ENCODE measurements at places on chromosomes 5 and 9.

DNA sequence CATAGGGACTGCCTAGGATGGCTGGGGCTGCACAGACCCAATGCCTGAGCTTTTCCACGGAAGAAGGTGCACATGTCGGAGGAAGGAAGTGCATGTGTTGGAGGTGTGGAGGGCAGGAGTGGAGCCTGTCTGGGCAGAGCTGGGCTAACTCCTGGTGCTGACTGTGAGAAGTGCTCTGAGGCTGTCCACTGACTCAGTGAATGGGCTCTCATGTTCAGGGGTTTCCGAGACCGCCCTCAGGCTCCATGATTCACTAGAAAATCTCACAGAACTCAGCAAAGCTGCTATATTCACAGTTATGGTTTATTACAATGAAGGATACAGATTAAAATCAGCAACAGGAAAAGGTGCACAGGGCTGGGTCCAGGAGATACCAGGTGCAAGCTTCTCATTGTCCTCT is 37.2 kb downstream of the NTNG2 start:
- DNase-seq: no peak

DNA sequence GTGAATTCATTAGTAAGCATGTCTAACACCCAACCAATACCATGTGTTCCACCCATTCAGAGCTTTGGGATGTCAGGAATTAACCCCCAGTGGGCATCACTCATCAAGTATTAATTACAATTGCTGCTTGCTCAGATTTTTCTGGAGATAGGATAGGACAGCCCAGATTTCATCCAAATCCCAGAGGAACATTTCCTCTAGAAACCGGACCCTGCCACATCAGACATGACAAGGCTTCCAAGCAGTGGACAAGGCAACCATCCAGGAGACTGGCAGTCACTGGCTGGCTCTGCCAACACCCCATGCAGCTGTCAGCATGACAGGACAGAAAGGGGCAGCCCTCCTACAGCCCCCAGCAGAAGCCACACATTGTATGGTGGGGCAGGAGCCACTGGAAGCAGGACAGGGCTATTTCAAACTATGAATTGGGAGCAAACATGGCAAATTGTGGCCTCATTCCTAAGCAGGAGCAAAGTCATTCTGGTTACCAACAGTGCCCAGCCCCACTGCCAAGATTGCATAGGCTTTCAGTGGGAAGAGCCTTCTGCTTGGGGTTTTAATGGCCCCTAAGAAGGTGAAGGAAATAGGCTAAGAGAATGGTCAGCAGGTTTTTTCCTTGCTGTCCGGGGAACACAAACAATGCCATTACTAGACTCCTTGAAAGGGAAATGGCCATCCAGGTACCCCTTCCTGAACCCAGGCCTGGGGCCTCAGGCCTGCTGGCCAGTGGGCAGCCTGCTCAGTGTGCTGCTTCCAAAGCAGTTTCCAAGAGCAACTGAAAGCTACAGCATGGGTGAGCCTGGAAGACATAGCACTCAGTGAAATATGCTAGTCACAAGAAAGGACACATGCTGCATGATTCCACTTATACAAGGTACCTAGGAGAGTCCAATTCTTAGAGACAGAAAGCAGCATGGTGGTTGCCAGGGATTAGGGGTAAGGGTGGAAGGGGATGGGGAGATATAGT is 294.7 kb upstream of the SLC30A5 start:
- no peak for DNase-seq

- no peak for DNase-seq
These were observed 30.0 kb upstream of the CPEB4 start for GRCh38 chr5:173858021-173858669.

DNA sequence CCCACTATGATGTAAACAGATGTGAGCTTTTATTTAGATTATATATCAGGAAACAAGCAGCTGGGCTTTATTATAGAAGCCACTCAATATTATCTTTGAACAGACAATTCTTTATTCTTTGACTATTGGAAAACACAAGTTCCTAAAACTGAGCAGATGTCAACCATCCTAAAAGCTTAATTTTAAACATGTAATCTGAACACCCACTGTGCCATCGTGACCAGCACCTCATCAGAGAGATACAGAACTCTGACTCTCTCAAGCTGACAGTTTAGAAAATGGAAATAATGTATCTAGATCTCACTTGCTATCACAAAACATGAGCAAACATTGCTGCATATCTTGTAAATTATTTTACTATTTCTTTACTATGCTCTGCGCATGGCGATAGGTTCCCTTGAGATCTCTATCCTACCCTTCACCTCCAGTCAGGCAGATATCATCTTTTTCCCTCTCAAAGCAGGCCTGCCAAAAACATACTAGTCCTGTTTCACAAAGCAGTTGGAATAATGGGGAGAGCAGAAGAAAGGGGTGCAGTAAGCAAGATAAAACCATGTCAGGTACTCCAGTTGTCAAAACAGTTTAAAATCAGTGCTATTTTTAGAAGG is 151.0 kb downstream of the KIAA0825 start:
- DNase-seq: no peak

- no peak for DNase-seq
These were observed 96.5 kb downstream of the PPARGC1B start for GRCh38 chr5:149826574-149826973.

DNA sequence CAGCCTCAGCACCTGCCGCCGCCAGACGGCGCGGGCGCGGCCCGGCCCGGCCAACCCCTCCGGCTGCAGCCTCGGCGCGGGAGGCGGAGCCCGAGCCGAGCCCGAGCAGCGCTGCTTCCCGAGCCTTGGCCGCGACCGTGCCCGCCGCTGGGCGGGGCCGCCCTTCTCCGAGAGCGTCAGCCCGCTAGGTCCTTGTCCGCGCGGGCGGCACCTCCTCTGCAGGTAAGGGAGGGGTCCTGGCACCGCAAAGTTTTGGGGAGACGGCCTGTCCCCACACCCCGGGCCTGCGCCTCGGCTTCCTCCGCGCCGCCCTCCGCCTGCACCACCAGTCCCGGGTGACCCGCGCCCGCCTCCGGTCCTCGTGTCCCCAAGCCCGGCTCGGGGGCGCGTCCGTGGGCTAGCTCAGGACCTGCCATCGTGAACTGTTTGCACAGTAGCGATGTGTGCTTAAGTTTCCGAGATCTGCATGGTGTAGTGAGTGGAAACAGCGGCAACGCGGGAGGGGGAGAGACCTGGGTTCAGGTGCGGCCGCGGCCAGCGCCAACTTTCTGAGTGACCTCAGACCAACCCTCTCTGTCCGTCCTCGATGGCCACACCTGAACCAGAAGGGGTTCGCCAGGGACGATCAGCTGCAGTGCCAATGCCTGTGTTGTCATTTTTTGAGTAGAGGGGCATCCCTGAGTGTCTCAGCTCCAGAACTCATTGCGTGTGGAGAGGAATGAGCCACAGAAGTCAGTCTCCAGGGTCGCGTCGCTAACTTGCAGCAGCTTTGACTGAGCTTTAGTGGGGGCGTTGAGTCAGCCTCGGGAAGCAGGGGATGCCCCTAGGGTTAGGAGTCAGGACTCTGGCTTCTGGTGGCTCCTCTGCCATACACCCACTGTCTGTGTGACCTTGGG is at the start of gene FRMPD1:
Gene FRMPD1, plus strand, starts transcription at position 82 of the 896 bp plus-strand sequence. CDS start 41,688 bp downstream, outside the sequence.
- peak; percentile 51 for DNase-seq

- no peak for DNase-seq
These were observed 16.4 kb upstream of the ZBED3 start for GRCh38 chr5:77103457-77103856.

All from CD4-positive, alpha-beta T cell treated with Interleukin-21 for 1 hour (primary cell).